ENCODE measurements at places on chromosomes 5 and 9.

DNA sequence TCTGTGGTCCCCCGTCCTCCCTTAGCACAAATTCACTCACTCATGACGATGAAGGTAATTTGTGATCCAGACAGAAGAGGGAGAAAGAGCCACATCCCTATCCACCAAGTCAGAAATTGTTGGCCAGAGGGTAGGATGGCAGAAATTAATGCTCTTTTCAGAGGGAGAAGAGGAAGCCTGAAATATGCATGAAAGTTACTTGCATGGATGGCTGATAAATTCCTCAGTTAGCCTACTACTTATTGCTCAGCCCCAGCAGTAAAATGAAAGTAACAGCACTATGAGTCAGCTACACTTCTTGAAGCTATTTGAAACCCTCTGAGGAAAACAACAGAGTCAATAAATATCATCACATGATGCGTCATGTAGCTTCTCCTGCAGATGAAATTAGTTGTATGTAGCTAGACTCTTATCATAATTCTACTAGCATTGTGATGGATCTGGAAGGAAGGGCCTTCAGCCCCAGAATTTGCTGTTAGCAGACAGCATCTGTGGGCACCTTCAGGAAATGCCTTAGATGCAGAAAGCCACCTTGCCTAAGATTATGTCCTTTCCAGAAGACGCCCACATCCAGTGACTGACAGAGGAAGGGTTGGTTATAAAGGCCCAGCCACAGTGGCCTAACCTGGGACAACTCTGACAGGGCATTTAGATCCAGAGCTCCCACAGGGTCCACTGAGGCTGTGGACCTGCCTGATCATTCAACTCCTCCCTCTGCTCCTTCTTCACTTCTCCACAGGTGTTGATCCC lies 81.2 kb upstream of the CCDC112 start:
- no peak for DNase-seq

- no peak for DNase-seq
These were observed 85.1 kb upstream of the RAI14 start for GRCh38 chr5:34570721-34571676.

DNA sequence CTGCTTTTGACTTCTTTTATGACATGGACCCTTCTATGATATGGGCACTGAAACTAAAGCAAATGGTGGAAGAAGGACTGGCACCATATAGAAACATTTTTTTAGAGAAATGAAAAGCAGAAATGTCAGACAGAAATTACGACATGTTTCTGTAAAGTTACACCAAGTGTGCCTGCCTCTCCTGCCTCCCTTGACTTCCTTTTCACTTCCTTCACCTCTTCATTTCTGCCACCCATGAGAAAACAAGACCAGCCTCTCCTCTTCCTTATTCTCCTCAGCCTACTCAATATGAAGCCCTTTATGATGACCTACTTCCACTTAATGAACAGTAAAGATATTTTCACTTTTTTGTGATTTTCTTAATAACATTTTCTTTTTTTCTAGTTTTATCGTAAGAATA lies 44.5 kb downstream of the ERCC6L2 start:
- no peak for DNase-seq

DNA sequence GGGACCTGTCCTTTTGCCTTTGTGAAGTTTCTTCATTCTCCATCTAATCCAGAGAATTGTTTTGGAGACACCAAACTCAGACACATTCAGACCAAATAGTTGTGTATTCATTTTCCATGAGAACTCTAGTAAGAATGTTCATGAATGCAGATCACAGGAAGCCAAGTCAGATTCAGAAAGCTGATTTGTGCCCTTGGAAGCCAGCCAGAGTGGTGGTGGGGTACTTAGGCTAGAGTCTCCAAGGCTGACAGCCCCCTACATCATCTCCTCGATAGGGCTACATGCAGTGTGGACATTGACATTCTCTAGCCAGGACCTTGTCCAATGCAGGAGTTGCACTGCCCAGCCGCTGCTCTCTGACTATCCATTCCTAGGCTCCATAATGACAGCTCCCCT lies 137.6 kb downstream of the UGCG start:
- DNase-seq = no peak

GRCh38 chr9:110820381-110820780 lies 151.8 kb downstream of the MUSK start:
- DNase-seq = no peak

DNA sequence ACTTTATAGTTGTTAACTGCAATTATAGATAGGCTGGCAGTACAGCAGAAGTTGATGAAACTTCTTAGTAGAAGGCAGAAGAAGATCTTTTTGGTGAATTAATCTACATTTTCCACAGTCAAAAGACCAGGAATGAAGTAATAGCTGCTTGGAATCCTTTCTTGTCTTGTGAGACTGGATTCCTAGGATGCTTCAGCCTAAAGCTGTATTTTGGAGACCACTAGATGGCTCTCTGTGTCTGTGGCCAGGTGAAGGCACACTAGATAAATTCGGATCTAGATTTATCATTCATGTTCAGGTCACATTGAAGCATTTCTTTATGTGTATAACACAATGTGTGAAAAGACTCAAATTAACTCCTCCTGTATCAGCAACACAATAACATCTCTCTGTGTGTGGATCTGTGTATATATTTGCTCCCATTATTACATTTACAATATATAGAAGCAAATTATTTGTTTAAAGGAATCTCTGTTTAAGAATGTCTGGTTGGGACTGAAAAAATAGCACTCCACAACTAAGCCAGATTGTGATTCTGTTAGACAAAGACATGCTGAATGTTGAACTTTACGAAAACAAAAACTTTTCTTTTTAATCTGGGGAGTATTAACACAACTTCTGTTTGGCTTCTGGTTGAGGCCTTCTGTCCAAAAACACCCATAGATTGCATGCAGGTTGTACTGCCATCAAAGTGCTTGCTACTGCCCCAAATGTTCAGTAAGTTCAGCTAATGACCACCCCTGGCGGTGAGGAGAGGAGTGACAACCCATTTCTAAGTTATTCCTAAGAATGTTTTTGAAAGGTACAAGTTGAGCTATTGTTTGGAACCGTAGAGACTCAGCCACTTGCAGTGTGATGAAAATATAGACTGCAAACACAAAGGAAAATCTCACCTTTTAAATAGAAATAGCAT lies 10.6 kb downstream of the GRIN3A start:
- DNase-seq = peak; percentile 3

DNA sequence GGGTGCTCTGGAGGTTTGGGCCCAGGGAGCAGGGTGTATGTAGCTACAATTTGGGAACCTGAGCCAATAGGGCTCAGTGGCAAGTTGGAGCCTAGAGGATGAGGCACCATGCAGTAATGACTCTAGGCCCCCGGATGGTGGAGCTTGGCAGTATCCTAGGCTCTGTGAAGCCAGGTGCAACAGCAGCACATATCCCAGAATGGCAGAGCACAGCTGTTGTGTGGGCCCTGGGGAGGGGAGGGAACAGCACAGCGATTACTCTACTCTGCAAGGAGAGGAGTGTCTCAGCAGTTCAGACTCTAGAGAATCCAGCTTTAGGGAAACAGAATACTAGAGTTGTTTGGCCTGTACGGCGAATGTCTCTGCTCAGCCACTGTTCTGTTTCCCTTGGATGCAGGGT lies 56.1 kb downstream of the LRRTM2 start:
- no peak for DNase-seq

GRCh38 chr9:94805585-94805984 lies 79.1 kb downstream of the AOPEP start:
- no peak for DNase-seq

DNA sequence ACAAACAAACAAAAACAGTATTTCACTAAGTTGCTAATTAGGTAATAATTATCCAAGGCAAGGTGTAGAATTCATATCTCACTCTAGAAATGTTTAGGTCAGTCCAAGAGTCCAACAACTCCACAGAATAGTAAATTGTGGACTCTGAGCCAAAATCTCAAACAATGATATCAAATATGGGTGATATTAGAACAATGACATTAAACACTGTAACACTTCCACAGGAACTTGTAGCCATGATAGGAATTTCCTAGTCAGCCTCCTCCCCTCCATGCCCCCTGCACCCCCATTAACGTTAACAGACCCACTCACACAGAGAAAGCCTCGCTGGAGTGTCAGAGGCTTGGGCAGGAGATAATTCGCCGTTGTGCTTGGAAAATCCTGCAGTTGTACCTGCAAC lies 305.0 kb upstream of the PIK3R1 start:
- DNase-seq = no peak

Measured in activated naive CD8-positive, alpha-beta T cell treated with anti-CD3 and anti-CD28 coated beads for 36 hours (primary cell).